ENCODE measurements at places on chromosomes 6 and 20.

GRCh38 chr6:134080171-134080795 is 27.9 kb upstream of the SLC2A12 start:
- no peak for DNase-seq

GRCh38 chr20:52313341-52313963 is 121.9 kb upstream of the ZFP64 start:
- no peak for DNase-seq

GRCh38 chr20:41551011-41551705 is 67.0 kb downstream of the CHD6 start:
- no peak for DNase-seq

- no peak for DNase-seq
Measured at GRCh38 chr20:821046-821730, 12.3 kb upstream of the FAM110A start.

DNA sequence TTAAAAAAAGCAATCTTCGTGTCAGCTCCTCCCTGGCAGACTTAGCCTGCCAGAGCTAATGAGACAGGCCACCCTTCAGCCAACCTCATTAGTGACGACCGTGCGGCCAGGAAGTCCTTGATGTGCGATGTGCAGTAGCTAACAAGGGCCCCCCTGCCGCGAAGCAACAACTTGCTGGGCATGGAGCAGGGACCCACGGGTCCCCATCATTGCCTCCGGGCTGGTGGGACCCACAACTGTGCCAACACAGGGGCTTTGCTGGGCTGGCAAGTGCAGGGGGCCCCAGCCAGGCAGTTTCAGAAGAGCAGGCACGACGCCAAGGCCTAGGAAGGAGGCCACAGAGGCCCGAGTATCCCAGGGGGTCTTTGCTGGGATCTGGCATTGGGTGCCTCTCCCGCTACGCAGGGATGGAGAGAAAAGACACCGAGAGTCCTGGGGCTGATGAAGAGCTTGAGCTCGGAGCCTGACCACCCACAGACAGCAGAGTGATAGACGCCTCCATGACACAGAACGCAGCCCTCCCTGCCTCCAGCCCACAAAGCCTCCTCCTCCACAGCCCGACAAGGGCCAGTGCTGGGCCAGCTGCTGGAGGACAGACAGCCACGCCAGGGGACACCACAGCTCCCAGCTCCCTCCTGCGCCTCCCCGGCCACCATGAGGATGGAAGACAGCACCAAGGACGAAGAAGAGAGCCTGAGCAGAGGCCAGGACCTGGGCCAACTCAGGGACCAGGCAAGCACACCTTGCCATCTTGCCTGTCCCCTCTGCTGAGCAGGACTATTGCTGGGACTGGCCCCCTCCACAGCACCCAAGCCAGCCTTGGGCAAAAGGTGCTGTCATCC is 96.6 kb downstream of the YTHDF1 start:
- no peak for DNase-seq

DNA sequence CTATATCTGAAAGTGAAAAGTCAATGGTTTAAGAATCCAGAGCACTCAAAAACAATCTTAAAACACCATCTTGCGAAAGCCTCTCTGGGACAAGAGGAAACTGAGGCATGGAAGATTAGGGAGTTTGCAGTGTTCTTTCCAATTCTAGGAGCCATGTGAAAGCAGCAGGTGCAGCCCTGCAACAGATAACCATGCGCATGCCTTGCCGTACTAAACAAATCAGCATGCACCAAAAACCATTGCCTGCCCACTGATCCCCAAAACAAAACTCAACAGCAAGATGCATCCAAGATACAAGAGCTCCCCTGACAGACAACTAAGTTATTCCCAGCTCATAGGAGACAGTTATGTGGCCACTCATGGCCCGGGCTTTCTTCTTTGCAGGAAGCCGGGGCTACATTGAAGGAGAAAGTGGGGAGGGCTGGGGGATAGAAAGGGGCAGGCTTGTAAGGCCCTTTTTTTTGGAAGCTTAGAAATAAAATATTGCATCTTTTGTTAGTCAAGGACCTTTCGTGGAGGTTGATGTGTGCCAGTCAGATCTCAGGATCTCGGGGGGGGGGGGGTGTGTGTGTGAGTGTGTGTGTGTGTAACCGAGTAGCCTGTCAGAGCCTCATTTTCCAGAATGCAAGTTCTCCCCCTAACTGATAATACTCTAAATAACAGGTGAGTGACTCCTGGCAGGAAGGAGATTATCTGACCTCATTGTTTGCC is 178.4 kb downstream of the MBOAT1 start:
- no peak for DNase-seq

- no peak for DNase-seq
Measured at GRCh38 chr20:48189181-48189580, 403.9 kb upstream of the SULF2 start.

DNA sequence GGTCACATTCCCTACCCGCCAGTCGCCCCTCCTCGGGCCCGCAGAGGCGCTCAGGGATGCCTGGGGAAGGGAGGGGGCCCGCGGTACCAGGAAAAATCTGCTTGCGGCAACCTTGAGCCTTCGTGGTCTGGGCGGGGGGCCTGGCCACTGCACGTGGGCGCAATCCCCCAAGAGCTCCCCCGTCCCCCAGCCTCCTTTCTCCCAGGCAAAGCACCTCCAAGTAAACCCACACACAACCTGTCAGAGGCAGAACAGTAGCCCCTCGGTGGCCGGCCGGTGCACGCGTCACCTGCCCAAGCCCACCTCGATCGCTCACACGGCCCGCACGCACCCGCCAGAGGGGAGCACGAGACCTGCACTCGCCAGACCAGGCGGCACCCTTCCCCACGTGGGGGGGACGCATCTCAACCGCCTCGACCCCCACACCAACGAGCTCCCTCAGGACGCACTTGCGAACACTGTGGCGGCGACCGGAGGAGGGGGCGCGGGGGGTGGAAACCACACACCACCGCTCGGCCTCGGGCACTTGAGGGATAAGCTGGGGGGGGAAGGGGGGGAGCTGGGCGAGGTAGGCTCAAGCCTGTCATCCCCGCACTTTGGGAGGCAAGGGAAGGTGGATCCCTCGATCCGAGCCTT is 1955.7 kb upstream of the DEFB115 start:
- DNase-seq = no peak

DNA sequence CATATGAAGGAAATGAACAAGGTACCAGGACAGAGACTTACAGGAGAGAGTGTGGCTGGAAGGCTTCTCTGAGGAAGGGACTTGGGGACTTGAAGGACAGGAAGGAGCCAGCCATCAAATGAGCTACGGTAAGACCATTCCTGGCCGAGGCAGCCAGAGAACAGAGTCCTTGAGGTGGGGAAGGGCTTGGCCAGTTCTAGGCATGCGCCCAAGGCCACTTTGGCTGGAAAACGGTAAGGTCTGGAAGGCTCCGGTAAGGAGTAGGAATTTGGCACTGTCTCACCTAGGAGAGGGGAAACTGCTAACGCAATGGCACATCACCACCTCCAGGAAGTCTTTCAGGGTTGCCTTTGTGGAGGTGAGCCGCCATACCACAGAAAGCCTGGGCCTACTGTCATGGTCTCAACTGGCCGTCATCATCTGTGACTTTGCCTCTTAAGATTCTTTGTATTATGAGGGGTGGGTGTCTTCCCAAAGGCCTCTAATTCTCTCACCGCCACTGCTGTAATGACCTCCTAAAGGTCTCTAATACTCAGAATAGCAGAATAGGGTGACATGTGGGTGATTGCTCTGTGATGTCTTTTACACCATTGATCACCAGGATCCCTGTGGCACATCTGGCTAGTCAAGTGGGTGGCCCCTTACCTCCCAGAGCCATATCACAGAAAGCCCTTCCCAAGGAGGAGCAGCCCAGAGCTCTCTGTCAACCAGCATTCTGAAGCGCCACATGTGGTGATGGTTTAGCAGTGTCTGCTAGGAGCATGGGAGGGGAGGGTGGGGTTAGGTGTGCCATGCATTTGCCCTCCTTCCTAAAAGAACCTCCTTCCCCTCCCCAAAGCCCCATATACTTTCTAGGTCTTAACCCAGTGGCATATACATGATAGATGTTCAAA is 17.7 kb upstream of the STX16 start:
- DNase-seq = no peak

GRCh38 chr6:145214570-145214969 is 520.8 kb downstream of the EPM2A start:
- no peak for DNase-seq

DNA sequence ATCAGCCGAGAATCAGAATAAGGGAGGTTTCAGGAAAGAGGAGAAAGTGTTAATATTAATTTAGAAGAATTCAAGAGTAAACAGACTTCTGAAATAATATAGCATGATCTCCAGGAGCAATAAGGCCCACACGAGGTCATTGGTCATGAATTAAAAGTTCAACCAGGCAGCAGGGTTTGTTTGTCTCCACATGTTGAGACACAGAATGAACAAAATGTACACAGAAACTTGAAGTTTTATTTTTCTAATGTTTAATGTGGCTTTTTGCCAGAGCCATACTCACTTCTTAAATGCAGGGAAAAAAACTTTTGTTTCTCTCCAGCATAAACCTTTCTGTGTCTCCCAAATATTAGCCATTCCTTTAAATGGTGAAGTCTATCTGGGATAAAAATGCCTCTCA is 504.5 kb downstream of the HDGFL1 start:
- no peak for DNase-seq

DNA sequence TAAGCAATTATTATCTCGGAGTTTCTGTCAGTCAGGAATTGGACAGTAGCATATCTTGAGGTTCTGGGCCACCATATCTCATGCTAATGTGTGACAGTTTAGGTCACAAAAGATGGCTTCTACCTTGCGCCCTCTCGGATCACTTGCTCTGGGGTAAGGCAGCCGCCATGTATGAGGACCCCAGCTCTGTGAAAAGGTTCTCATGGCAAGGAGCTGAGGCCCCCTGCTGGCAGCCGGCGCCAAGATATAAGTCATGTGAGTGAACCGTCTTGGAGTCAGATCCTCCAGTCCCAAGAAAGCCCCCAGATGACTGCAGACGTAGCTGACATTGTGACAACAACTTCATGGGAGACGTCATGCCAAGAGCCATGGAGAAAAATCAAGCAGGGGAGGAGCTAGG is 670.8 kb downstream of the KIF16B start:
- DNase-seq = no peak

GRCh38 chr6:158060455-158061360 is 79.0 kb downstream of the SYNJ2 start:
- DNase-seq = no peak

DNA sequence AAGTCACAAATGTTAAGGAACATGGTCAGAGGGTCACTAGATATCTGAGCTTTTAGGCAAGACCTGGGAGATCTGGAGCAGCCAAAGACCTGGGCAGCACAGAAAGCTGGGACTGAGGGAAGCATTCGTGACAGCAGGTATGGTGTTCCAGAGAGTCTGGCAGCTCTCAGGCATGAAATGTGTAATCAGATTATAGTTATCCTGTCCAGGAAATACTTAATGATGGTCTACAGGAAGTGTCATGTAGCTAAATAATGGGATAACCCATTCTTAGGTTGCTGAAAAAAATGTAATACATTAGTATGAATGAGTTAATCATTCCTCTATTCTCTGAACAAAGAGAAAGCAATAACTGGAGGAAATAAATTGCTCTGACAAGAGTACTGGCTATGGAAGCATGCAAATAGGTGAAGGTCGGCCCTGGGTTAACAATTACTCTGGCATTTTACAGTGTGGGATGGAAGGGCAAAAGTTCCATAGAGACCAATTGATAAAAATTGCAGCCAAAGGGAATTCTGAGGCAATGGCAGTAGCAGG is 740.5 kb downstream of the CBLN4 start:
- DNase-seq = no peak

GRCh38 chr6:89675949-89676748 is 37.6 kb upstream of the LYRM2 start:
- no peak for DNase-seq

DNA sequence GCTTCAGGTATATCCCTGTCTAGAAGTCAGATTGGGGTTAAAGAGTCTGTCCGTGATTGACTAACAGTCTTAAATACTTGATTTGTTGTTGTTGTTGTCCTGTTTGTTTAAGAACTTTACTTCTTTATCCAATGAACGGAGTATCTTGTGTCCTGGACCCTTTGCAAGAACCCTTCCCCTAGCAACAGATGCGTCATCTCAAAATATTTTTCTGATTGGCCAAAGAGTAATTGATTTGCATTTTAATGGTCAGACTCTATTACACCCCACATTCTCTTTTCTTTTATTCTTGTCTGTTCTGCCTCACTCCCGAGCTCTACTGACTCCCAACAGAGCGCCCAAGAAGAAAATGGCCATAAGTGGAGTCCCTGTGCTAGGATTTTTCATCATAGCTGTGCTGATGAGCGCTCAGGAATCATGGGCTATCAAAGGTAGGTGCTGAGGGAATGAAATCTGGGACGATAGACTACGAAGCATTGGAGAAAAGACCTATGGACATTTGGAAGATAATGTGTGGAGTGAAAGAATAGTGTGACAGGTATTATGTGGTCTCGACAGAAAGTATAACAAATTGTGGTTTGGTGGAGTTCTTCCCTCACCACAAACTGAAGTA is at the start of gene HLA-DRA:
HLA-DRA (plus strand) TSS at position 286 of the 613 bp plus-strand sequence; CDS start at position 350, 64 bp downstream.
- no peak for DNase-seq
